Stimulated activated CD8-positive, alpha-beta memory T cell treated with anti-CD3 and anti-CD28 coated beads, Interleukin-7, amount 100 ng/mL, for 48 hours (primary cell): ENCODE measurements at places on chromosomes 7 and 10.

- DNase-seq: no peak
Observed at GRCh38 chr7:26594553-26594952, 269.8 kb downstream of the SKAP2 start.

- no peak for DNase-seq
Observed at GRCh38 chr10:101573885-101574753, 13.9 kb downstream of the POLL start.

DNA sequence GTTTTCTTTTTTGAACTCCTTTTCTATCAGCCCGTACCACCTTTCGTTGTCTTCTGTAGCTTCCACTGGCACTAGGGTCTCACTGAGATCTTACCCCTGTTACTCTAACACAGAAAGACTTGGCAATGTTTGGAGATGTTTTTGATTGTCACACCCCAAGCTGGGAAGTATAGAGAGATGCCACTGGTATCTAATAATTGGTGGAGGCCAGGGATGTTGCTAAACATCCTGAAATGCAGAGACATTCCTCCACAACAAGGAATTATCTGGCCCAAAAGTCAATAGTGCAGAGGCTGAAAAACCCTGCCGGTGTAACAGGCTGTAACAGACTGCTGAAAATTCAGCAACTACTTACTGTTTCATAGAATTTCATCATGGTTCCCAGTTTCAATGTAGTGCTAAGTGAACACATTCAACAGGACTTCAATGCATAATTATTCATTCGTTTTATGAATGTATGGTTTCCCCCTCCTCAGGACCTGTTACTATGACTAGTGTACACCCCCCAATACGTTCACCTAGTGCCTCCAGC, 115.9 kb downstream of the TRIM24 start:
- no peak for DNase-seq

GRCh38 chr10:71970869-71971268, 6.7 kb downstream of the CHST3 start:
- DNase-seq: no peak

- DNase-seq: no peak
Observed at GRCh38 chr10:42551582-42552187, 86.7 kb downstream of the ZNF33B start.

GRCh38 chr7:94912085-94912484, 4.7 kb downstream of the PPP1R9A start:
- DNase-seq: no peak

DNA sequence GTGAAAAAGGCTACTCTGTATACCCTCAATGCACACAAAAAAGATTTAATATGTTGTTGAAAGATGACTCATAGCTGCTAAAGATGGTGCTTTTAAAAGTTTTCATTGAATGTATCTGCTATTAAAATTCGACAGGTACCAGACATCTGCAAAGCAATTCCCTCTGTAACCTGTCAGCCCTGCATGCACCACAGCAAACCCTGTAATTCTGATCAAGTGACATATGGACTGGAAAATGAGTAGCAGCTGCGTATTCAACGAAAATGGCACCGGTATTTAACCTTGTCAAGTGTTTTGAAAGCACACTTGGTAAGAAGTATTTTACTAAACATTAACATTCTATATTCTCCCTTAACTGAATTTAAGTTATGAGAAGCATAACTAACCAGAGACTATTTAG, 58.2 kb upstream of the PTPRN2 start:
- no peak for DNase-seq

DNA sequence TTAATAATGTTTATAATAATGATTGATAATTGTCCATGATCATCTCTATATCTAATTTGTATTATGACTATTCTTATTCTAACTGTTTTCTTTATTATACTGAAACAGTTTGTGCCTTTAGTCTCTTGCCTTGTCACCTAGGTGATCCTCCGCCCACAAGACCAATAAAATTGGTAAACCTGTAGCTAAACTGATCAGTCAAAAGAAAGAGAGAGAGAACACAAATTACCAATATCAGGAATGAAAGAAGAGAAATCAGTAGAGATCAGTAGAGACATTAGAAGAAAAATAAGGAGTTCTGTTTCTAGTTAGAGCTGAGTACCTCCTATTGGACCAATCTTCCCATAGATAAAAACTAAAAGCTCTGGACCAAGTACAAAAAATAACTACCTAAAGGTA, 6.1 kb upstream of the COA1 start:
- DNase-seq: no peak

DNA sequence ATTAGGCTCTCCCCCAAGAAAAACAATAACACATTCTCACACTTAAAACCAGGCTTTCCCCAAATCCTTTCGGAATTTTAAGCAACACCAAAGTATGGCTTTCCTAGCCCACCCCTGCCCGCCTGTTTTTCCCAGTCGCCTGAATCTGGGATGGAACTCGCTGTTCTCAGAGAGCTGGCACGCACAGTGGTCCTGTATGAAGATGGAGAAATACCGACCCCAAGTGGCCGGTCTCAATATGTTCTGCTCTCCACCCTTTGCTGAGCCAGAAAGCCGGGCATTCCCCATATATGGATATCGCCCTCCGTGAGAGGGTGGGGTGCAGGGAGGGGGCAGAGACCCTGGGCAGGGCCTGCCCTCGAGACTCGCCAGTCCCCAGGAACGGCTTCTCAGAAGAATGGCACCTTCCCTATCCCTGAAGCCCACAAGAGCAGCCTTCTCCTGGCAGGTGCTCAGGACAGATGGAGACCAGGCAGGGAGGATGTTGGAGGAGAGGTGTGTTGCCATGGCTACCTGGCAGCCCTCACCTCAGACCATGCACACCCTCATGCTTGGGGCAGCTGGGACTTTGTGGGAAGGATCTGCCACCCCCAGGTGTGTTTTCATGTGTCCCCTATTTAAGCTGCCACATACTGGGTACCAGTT, 3.4 kb downstream of the TACR2 start:
- DNase-seq: no peak

- DNase-seq: no peak
Observed at GRCh38 chr10:132361581-132362101, 29.6 kb downstream of the LRRC27 start.

DNA sequence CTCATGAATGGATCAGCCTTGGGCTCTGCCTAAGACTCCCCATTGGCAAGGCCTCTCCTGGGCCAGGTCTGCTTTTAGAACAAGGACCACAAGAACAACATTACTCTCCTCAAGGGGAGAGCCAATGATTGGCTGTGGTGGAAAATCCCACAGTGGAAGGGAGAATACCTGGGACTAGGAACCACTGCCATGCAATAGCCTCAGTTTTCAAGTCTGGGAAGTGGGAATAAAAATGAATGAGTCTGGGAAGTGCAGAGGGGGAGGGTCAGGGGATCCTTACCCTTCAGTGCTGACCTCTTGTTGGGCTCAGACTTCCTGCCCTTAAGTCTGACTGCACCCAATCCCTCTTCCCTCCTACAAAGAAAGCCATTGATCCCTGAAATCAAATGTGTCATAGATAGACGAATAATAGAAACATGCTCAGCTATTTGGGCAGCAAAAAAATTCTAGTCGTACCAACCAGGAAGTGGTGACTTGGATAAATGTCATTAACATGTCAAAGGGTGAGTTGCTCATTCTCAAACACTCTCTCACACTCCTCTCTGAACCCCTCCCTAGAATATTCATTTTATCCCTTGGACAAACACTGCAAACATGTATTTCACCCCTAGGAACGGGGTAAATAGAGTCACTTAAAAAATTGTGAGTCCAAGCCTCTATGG, 123.6 kb downstream of the SH3PXD2A start:
- DNase-seq: no peak

- no peak for DNase-seq
Observed at GRCh38 chr10:103769176-103769575, 86.2 kb downstream of the SH3PXD2A start.

GRCh38 chr10:56745490-56745889, 384.4 kb upstream of the ZWINT start:
- no peak for DNase-seq

GRCh38 chr10:128804411-128804810, 662.6 kb upstream of the MGMT start:
- DNase-seq: no peak

- no peak for DNase-seq
Observed at GRCh38 chr10:132321726-132322125, 10.3 kb upstream of the LRRC27 start.
